ENCODE measurements at places on chromosomes 7 and 10. TPM values are rescaled to one million over a fixed set of nuclear protein-coding genes. Genes with fewer than 3 reads are reported as not detected.

The CNTNAP2 gene
- total RNA-seq = not detected

The DPYSL4 gene
- total RNA-seq = 4.9 TPM

The OR2A1 gene
- 0.08 TPM for total RNA-seq

The CALCR gene
- not detected for total RNA-seq

The MYO1G gene
- total RNA-seq = 0.08 TPM

The PRLHR gene
- not detected for total RNA-seq

The ZWINT gene
- 16.1 TPM for total RNA-seq

The OR2A42 gene
- not detected for total RNA-seq

The NPFFR1 gene
- total RNA-seq = not detected

Data from smooth muscle cell of the coronary artery (primary cell).